ENCODE measurements at places on chromosomes 7 and 10. TPM values are rescaled to one million over a fixed set of nuclear protein-coding genes. Genes with fewer than 3 reads are reported as not detected.

DNA sequence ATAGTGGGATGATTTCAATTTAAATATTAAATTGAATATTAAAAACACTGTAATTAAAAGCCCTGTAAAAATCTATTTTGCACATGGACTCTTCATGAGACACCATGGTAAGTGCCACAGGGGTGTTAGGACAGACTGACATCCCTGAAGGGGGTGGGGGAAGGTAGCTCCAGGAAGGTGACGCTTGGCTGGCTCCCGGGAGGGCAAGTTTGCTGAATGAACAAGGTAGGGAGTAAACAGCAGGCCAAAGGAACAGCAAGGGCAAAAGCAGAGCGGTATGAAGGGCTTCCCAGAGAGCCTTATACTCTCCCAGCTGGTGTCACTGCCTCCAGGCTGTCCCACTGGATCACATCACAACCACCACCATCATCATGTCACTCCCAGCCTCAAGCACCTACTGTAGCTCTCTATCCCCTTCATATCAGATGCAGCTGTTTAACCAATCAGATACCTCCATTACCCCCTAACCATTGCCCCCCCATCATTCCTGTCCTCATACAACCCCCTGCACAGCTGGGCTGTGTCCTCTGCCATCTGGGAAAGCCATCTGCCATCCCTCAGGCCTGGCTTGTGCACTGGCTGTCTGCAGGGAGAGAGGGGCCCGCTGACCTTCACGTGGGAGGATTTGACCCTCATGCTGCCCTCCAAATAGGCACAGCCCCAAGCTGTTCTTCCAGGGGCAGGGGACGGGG is 19.5 kb downstream of the HSPA12A start:
- H3K4me1 ChIP-seq: peaks cover 15% of the 10 kb centered on the region
- H3K27ac ChIP-seq: no peak overlapping the region
- H3K27me3 ChIP-seq: peaks cover 89% of the 10 kb centered on the region
- DNase-seq: no peak
- H3K36me3 ChIP-seq: no peaks in the 10 kb centered on the region

DNA sequence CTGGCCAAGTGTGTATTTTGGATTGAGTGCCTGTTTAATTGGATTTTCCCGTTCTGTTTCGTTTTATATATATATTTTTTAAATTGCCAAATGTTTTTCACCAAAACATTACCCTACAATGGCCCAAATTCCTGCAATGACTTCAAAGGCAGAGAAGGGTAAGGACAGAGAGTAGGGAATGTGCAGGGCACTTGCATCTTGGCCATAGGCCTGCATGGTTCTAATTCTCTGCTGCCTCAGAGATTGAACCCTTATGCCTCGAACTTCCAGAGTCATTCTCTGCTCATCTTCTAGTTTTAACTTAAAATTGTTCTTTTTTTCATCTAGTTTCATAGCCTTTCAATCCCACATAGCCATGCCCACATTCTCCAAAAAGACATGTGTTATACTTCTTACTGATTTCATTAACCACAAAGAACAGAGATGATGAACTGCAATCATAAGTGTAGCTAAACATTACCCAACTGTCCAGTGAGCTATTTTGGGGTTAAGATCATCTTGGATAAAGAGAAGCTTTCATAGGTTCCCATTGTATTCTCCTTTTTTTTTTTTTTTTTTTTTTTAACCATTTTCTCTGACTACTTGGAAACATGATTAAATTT is 177.6 kb downstream of the PLXDC2 start:
- H3K4me3 ChIP-seq: no peak overlapping the region
- no peaks in the 10 kb centered on the region for H3K4me1 ChIP-seq
- H3K27me3 ChIP-seq: no peaks in the 10 kb centered on the region
- no peak overlapping the region for H3K27ac ChIP-seq

- H3K36me3 ChIP-seq: no peaks in the 10 kb centered on the region
- no peak overlapping the region for H3K27ac ChIP-seq
- no peak overlapping the region for H3K4me3 ChIP-seq
- no peak for DNase-seq
These were observed 132.6 kb downstream of the GNAT3 start for GRCh38 chr7:80379034-80379982.

DNA sequence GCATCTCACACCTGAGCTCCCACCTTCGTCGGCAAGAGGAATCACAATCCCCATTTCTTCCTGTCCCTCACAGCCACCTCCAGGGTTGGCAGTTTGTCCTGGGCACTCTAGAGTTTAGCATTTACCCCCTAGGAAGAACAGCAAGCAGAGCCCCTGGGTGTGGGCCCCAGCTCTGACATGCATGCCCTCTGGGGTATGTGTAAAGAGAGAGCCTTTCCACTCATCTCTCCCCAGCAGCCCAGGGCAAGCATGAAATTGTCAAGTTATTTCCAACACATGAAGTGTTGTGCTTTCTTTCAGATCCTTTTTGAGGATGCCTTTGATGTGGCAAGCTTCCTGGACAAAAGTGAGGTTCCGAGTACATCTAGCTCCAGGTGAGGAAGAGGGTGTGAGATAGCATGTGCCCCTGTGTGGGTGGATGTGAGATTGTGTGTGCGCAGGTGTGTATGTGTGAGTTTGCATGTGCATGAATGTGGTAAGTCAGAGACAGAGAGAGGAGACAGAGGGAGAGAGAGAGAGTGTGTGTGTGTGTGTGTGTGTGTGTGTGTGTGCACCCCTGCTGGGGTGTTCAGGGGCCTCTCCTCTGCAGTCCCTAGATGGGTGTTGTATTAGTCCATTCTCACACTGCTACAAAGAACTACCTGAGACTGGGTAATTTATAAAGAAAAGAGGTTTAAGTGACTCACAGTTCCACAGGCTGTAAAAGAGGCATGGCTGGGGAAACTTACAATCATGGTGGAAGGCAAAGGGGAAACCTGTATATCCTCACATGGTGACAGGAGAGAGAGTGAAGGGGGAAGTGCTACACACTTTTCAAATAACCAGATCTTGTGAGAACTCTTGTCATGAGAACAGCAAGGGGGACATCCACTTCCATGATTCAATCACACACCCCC is 18.1 kb downstream of the STRA8 start:
- no peaks in the 10 kb centered on the region for H3K27me3 ChIP-seq
- H3K4me1 ChIP-seq: peaks cover 3% of the 10 kb centered on the region
- no peak for DNase-seq
- no peaks in the 10 kb centered on the region for H3K36me3 ChIP-seq
- no peak overlapping the region for H3K4me3 ChIP-seq

DNA sequence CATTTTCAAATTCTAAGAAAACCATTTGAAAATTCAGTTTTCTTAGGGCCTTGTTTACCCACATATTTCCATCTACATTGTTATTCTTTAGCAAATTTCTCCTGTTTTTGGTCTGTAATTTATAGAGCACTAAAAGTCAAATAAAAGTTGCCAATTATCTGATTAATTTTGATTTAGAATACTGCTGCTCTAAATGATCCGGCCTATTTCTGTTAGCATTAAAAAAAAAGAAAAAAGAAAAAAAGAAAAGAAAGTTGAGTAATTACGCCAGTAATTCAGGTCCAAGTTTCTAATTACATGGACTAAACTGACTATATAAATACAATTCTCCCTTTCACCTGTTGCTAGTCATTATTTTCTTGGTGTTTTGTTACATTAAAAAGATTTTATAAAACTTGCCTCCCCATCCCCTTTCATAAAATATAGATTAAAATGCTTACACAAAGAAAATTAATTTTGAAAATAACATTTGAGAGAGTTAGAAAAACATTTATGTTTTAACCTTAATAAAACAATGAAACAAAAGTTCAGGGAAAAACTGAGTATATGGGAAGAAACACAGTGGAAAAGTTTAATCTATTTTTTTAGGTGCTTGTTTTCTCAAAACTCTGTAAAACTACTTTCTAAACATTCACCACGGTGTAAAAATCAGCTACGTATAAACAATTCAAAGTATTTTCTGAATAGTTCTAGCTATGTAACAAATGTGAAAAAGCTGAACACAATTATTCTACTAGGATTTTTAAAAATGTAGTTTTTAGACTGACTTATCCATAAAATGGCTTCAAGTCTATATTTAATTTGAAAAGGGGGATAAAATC is 6.8 kb upstream of the COMMD3 start:
- no peak overlapping the region for H3K4me3 ChIP-seq
- no peak overlapping the region for H3K27ac ChIP-seq
- no peaks in the 10 kb centered on the region for H3K27me3 ChIP-seq
- no peaks in the 10 kb centered on the region for H3K36me3 ChIP-seq
- DNase-seq: no peak

GRCh38 chr7:142375710-142376313 is 118.0 kb upstream of the PRSS58 start:
- DNase-seq: no peak
- no peaks in the 10 kb centered on the region for H3K36me3 ChIP-seq
- no peak overlapping the region for H3K4me3 ChIP-seq
- H3K27me3 ChIP-seq: no peaks in the 10 kb centered on the region

GRCh38 chr7:148436135-148436534 is 154.4 kb upstream of the C7orf33 start:
- H3K27ac ChIP-seq: no peak overlapping the region
- DNase-seq: no peak
- H3K4me3 ChIP-seq: no peak overlapping the region
- H3K27me3 ChIP-seq: no peaks in the 10 kb centered on the region
- no peaks in the 10 kb centered on the region for H3K36me3 ChIP-seq

- H3K4me1 ChIP-seq: no peaks in the 10 kb centered on the region
- no peaks in the 10 kb centered on the region for H3K27me3 ChIP-seq
- H3K36me3 ChIP-seq: no peaks in the 10 kb centered on the region
- H3K27ac ChIP-seq: no peak overlapping the region
- no peak for DNase-seq
These were observed 391.0 kb downstream of the GFRA1 start for GRCh38 chr10:115882021-115882420.

- H3K27me3 ChIP-seq: no peaks in the 10 kb centered on the region
- no peak overlapping the region for H3K4me3 ChIP-seq
- no peaks in the 10 kb centered on the region for H3K4me1 ChIP-seq
- DNase-seq: peak; percentile 53
These were observed 62.9 kb upstream of the FAM171A1 start for GRCh38 chr10:15433850-15434537.

DNA sequence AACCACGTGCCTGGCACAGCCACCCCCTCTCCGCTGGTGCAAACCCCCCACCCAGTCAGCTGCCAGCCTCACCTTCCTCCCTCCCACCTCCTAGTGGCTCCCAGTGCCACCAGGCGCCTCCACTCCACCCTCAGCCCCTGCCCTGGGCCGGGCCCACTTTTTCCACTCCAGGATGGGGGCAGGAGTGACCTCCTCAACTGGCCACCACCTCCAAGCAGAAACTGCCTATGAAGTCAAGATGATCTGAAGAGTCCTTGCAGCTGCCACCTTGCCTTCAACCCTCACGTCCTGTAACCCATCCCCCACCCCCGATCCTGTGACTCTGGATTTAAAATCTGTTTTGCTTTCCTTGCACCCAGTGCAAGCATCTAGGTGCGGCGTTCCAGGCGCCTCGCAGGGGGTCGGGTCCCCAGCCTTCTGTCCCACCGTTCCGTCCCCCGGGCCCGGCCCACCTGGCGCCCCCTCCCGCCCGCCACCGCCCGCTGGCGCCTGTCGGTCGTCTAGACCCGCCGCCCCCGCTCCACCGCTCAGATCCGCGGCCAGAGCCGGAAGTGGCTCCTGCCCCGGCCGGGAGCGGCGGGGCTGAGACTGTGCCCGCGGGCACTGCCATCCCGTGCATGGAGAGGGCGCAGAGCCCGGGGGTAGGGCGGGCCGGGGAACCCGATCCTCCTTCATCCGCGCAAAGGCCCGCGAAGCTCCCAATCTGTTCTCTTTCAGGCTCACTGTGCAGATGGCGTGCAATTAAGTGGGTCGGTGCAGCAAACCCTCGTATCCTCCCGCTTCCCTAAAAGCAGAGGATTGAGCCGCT is 51.2 kb upstream of the GTF2I start:
- peaks cover 5% of the 10 kb centered on the region for H3K4me1 ChIP-seq
- no peak overlapping the region for H3K27ac ChIP-seq
- no peak for DNase-seq

DNA sequence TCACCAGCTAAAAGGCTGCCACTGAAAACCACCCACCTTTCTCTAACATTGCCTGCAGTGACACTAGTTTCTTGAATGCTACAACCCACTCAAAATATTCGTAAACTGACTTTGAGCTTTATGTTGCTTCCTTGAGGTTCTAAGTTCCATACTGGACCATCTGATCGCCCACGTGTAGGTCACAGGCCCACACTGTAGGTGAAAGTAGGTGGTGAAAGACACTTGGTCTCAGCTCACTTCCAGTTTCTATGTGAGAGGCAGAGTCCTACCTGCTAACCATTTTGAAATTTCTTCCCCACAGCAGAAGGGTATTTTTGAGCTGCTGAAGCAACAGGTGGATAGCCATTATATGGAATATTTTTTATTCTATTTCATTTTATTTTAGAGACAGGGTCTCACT is 97.3 kb downstream of the MYO3A start:
- H3K4me1 ChIP-seq: no peaks in the 10 kb centered on the region
- no peak overlapping the region for H3K27ac ChIP-seq
- H3K36me3 ChIP-seq: no peaks in the 10 kb centered on the region
- no peaks in the 10 kb centered on the region for H3K27me3 ChIP-seq
- H3K4me3 ChIP-seq: no peak overlapping the region
- DNase-seq: no peak

DNA sequence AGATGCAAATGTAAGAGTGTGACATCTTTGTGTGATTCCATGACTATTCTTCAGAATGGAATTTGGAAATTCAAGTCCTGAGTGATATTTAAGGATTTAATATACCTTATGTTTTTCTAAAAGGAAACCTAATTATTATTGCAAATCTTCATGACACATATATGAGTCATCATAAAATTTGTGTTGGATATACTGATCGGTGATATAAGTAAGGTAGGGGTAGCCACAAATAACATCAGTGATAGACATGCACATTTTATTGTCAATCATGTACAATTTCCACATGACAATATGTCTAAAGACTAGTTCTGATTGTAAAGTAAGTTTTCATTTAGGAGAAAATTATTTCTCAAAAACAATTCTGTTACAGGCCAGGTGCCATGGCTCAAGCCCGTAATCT is 59.7 kb upstream of the AGMO start:
- no peak overlapping the region for H3K27ac ChIP-seq
- H3K4me1 ChIP-seq: no peaks in the 10 kb centered on the region
- H3K27me3 ChIP-seq: no peaks in the 10 kb centered on the region

DNA sequence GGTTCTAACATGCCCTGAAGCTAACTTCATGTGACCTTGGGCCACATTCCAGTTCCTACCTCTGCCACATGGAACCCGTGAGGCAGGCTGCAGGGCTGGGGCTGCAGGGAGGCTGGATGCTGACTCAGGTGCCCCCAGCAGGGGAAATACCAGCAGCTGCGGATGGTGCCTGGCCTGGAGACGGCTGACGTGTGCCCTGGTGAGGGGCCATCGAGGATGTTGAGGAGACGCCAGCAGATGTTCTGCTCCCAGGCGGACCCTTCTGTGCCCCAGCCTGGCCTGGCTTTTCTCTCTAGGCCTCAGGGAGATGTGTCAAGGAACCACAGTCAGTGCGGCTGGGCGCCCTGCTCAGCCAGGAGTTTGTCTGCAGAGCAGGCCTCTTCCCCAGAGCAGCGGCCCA is 8.8 kb downstream of the BAG3 start:
- DNase-seq: no peak
- no peaks in the 10 kb centered on the region for H3K27me3 ChIP-seq
- no peaks in the 10 kb centered on the region for H3K36me3 ChIP-seq
- H3K4me1 ChIP-seq: no peaks in the 10 kb centered on the region

The GNAT3 gene
- total RNA-seq: 0.19 TPM

The GATA3 gene
- total RNA-seq: 6.5 TPM

The ZPBP gene
- total RNA-seq: 0.14 TPM

The PRKAR2B gene
- total RNA-seq: 3.5 TPM

The PIK3AP1 gene
- total RNA-seq: 8.1 TPM

The STRA8 gene
- total RNA-seq: 0.28 TPM

The HMX3 gene
- total RNA-seq: not detected

The EBF3 gene
- 1.5 TPM for total RNA-seq

The ABCB8 gene
- total RNA-seq: 10.5 TPM

The GPR26 gene
- 0.09 TPM for total RNA-seq

The SFRP4 gene
- 0.80 TPM for total RNA-seq

The ADCY1 gene
- total RNA-seq: 0.38 TPM

The MORN4 gene
- 2.0 TPM for total RNA-seq

The POLR2J gene
- total RNA-seq: 76.0 TPM

Data from thymus (tissue), 14 donors.